ENCODE measurements at places on chromosomes 3 and 15.

- DNase-seq = no peak
Measured at GRCh38 chr3:74897006-74897405, 282.5 kb upstream of the CNTN3 start.

DNA sequence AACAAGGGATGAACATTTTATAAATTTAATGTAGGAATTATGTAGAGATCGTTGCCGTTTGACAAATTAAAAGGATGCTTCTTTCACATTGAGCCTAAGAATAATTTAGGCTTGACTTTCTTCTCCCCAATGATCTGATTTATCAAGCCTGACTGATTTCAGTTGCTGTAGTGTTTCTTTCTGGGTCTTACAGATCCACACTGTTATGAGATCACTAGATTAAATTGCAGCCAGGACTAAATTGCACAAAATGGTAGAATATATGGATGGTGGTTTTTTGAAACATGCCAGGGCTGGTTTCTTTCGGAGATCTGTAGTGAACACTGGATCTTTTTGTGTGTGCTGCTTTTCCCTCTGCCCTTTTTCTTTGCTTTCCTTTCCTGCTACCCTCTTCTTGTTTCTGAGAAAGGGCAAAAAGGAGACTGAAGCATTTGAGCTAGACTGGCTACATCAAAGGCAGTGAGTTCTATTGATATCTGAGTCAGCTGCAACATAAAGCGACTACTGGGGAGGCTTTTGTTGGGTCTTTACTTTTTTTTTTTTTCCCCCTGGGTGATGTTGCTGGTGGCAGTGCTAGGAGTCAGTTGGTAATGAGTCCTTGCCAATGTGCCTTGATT is 83.0 kb downstream of the AKAP13 start:
- DNase-seq = no peak

DNA sequence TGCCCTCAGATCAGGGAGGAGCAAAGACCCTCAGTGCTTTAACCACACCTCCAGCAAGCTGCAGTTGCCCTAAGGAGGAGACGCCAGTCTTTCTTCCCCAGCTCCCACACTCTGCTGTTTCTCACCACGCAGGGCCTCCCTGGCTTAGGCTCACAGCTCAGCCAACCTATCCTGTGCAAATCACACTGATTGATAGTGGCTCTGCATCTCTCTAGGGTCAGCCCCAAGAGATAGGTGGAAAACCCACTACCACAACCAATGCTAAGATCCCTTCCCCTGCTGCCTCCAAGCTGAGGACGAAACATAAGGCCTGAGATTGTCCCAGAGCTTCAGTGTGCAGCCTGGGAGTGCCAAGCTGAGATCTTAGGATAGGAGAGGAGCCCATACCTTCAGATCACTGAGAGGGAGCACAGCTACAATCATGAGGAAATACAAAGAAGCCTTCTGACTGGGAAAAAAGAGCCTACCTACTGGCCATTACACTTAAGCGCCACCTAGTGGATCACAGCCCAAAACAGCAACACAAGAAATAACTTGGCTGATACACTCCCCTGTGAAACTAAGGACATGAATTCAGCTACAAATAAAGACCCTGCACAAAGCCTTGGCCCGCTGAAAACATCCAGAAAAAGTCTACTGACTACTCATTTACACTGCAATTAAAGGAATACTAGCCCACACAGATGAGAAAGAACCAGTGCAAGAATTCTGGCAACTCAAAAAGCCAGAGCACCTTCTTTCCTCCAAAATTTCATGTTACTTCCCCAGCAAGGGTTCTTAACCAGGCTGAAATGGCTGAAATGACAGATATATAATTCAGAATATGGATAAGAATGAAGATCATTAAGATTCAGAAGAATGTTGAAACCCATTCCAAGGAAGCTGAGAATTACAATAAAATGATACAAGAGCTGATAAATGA is 271.5 kb upstream of the DCBLD2 start:
- DNase-seq = no peak

GRCh38 chr15:35108453-35108852 is 23.4 kb upstream of the NANOGP8 start:
- DNase-seq = no peak

GRCh38 chr3:140953028-140953960 is 11.7 kb downstream of the SLC25A36 start:
- no peak for DNase-seq

DNA sequence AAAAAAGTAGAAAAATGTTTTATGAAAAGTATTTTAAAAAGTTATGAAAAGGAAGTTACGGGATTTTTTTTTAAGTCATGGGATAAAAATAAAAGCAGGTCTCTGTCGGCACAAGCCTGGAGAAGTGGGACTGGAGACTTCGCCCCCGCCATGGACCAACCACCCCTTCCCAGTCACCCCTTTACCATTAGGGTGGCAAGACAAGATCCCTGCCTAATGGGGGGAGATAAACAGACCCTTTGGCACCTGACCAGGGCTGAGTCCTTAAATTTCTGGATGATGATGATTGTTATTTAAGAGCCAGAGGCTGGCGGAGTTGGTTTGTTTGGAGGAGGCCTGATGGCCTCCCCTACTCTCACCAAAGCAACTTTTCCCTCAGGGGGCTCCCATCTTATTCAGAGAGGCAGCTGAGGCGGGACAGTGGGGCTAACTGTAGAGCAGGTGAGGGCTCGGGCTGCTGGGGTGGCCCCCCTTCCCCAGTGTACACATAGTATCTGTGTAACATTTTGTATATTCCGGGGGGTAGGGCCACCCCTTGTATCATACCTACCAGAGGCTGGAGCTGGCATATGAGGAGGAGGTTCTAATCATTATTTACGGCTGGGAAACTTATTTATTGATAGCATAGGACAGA is 74.0 kb downstream of the ADAMTS7 start:
- DNase-seq = no peak

DNA sequence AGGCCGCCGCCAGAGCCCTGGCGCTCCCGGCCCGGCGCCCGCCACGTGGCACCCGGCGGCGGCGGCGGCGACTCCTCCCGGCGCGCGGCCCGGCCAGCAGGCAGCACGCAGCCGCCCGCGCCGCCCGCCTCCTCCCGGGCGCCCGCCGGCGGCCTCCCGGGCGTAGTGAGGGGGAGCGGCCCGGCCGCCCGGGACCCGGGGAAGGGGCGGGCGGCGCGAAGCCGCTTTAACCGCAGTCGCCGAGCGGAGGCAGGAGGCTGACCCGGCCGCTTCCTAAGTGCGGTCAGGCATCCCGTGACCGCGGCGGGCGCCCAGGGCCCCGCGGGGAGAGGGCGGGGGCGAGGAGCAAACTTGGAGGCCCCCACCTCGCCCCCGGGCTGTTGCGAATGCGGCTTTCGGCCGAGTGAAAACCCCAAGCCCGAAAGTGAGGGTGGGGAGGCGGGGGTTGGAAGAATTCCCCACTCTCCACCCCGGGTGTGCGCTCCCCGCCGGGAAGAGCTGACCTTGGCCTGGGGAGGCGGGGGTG is 1.7 kb upstream of the HES1 start:
- DNase-seq = no peak

GRCh38 chr15:69125236-69125635 is 35.2 kb upstream of the GLCE start:
- no peak for DNase-seq

DNA sequence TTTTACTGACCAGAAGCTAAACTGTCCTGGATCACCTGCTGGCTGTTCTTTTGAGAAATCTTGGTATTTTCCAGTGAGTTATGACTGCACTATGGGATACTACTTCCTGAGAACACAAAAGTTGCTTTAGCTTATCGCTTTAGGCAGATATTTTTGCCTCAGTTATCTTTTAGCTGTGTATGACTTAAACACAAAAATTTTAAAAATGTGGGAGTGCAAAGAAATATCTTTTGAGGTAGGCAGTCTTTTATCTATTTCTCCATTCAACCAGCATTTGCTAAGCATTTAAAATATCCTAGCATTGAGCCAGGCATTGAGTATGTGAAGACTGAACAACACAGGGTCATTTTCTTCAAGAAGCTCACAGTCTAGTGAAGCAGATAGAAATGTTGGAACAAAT is 981.9 kb downstream of the FHIT start:
- no peak for DNase-seq

DNA sequence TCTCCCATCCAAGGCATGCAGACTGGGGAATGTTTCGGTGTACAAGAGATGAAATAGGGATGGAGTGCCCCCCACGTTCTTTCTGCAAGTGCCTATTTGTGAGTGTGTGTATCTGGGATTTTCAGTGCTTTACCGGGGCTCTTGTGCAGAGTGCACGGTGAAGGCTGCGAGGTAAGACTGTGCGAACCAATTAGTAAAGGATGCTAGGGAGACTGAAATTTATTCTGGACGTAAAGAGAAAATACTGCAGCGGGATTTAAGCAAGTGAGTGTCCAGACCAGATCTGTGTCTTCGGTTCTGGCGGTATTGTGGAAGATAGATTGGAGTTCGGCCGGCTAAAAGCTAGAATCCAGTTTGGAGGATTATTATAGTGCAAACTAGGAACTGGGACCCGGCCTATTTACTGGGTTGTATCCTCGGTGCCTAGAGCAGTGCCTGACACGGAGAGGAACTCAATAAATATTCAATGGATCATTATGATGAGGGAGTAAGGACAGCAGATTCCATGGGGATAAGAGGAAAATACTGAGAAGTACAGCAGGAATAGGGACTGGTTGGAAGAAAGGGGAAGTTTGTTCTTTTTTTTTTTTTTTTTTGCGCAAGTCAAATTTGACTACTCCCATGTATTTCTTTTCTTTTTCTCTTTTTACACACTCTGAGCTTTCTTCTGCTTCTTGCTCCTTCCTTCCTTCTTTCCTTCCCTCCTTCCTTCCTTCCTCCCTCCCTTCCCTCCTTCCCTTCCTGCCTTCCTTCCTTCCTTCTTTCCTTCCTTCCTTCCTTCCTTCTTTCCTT is 580 bp upstream of the MAGEF1 start:
- DNase-seq = no peak

- DNase-seq = no peak
Measured at GRCh38 chr3:126503701-126504100, 13.9 kb downstream of the UROC1 start.

GRCh38 chr3:33718595-33718907 is 497 bp upstream of the CLASP2 start:
- DNase-seq = no peak

DNA sequence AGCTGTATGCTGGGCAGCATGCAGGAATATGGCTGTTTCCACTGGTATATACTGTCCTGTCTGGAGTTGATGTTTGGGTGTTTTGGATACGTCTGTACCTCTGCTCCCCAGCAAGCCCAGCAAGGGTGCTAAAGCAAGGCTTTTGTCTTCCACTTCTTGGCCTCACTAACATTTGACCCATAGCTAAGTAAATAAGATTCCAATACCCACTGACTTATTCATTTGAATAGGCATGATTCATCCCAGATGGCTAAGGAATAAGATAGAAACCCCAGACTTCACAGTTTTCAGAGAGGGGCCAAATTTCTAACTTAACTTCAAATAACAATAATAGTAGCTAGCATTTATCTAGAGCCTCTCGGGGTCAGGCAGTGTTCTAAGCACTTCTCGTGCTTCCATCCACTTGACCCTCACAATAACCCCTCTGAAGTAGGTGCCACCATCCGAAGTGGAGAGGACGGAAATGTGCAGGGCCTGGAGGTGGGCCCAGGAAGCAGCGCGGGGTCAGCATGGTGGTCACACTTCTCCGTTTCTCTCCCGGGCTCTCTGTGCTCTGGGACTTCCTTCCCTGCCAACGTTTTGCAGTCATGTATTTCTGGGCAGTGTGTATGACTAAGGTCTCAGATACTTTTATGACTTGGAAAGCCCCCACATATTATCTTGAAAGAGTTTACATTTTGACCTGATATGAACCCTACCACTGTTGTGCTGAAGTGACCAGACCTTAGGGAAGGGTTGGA is 39.3 kb downstream of the LRRK1 start:
- no peak for DNase-seq

DNA sequence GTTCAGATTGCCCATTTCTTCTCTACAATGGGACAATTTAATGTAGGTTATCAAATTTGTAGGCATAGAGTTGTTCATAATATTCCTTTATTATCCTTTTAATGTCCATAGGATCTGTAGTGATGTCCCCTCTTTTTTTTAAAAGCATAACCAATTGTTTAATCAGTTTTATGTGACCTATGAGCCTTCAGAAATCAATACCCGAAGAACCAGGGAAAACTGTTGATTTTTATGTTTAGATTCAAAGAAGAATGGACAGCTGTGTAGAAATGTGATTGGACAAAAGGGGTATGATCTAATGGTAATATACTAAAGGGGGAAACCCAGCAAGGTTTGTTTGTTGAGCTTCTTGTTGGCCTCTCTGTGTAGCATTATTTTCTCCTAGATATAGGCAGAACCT is 39.5 kb downstream of the SUSD5 start:
- DNase-seq = no peak
